ENCODE measurements at places on chromosomes 2 and 18.

GRCh38 chr2:147181351-147182029 is 663.3 kb upstream of the ACVR2A start:
- no peak for DNase-seq

DNA sequence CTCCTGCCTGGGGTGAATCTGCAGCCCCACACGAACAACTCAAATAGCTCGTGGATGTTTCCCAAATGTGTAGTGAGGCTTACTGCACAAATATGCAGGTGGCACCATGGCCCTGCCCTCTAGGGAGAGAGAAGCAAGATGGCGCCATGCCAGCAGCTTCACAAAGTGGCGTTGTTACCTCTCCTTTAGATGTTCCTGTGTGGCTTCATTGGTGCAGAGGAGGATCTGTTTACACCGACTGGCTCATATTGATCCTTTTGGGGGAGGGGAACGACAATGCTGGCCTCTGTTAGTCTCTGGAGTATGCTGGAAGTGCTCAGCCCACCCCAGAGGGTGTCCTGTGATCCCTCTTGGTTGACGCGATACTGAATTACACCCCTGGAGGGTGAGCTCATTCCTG is 99.5 kb upstream of the GATA6 start:
- DNase-seq = no peak

DNA sequence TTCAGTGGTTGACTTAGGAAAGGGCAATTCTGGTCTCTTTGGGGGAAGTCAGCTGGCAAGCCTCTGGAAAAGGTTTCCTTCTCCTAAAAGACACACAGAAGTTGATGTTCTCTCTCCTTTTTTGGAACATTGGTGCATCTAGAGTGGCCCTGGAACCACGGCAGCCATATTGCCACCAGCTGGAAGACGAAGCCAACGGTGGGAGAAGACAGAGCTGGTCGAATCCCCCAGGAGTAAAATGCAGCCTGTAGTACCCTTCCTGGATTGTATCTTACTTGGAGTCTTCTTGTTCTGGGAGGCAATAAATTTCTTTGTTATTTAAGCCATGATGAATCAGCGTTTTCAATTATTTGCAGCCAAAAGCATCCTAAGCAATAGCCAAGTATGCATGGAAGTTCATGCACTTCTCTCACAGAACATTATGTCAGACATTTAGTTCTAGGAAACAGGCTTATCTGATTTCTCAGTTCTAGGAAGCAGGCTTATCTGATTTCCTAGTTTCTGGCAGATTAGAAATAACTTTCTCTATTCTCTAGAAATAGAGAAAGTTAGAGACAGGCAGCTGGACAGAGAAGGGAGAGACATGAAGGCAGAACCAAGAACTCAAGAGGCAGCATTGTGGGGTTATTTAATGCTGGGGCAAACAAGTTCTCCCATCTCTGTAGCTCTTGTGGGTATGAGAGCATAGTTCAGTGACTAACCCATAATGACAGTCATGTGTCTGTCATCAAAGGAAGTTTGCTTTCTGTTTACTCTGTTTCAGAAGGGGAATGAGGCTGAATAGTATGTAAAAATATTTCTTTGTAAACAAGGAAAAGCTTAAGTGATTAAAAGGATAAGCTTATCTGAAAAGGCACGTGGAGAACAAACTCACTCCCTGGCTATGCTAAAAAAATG is 40.5 kb upstream of the NABP1 start:
- DNase-seq = no peak

- no peak for DNase-seq
Observed at GRCh38 chr2:221486106-221486505, 86.0 kb downstream of the EPHA4 start.

DNA sequence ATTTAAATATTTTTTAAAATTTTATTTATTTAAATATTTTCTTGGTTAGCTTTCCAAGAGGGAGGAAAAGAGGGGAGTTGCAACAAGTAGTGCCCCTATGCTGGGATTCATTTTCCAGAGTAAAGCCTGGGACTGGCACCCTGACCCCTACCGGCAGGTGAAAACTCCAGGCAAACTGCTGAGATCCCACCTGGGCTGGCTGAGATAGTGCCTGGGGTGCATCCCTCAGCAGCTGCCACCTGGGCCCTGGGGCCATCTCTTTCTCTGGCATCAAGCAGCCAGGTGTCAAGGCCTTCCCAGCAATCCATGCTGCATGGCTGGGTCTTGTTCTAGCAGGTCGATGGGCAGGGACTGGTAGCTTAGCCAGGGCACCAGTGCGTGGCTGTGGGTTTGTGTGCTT is 6.6 kb downstream of the SIX2 start:
- DNase-seq = no peak

Measured in NCI-H774 (cell line).